Suprapubic skin (tissue), 4 donors: ENCODE measurements at places on chromosomes 7 and 10.

DNA sequence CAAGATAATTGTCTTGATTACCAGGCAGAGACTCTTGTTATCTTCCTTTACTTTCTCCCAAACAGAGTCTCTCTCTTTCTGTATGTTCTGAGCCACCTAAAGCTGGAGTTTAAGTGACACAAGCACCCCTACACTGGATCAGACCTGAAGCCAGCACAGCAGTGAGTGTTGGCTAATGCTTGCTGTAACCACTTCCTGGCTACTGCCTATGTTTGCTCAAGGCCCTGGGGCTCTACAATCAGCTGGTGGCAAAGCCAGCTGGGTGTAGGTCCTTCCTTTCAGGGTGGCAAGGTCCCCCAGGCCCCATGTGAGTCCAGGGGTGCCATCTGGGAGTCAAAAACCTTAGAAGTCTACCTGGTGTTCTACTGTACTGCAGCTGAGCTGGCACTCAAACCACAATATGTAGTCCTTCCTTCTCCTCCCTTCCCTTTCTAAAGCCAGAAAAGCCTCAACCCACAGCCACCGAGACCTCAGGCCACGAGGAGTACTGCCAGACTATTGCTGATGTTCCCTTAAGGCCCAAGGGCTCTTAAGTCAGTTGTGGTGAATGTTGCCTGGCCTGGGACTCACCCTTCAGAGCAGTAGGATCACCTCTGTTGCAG lies 416.3 kb downstream of the ADRA2A start:
- H3K36me3 ChIP-seq = no peaks in the 10 kb centered on the region
- H3K27ac ChIP-seq = no peak overlapping the region
- no peaks in the 10 kb centered on the region for H3K27me3 ChIP-seq

DNA sequence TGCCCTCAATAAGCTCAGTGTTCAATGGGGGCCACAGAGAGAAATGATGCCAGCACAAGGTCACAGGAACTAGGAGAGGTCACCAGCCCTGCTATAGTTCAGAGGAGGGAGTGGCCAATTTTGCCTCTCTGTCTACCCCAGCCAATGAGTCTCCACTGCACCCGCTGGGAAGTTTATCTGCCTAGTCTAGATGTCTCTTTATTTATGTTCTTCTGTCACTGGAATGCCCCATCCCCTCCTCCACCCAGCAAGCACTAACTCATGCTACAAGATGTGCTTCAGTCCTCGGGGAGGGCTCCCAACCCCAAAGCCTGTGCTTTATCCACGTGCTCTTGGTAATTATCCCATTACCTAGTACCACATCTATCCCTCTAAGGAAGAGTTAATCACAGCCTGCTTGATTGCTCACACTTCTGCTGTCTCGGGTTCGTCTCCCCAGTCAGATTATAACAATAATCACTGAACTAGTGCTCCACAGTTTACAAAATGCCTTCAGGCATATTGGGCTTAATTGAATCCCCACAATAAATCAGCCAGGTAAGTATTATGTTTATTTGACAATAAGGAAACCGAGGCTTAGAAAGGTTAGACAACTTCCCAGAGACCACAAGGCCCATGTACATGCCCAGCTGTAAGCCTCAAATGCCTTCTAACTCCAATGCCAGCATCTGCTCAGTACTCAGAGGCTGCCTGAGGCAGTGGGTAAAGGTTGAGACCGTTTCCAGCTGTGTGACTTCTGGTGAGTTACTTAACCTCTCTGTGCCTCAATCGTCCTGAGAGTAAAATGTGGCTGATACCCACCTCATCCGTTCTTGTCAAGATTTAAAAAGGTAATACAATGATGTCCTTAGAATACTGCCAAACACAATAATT lies 3.9 kb downstream of the HIP1 start:
- no peak for DNase-seq
- no peak overlapping the region for H3K4me3 ChIP-seq
- H3K4me1 ChIP-seq = peaks cover 17% of the 10 kb centered on the region
- no peaks in the 10 kb centered on the region for H3K27me3 ChIP-seq

DNA sequence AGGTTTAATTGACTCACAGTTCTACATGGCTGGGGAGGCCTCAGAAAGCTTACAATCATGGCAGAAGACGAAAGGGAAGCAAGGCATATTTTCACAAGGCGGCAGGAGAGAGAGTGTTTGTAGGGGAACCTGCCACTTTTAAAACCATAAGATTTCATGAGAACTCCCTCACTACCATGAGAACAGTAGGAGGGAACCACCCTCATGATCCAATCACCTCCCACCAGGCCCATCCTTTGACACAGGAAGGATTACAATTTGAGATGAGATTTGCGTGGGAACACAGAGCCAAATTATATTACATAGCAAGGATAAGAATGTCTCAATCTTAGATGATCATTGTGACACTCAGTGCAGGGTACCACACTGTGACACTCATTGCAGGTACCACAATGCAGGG lies 44.2 kb downstream of the MRPL32 start:
- no peaks in the 10 kb centered on the region for H3K36me3 ChIP-seq
- H3K4me3 ChIP-seq = no peak overlapping the region
- no peaks in the 10 kb centered on the region for H3K27me3 ChIP-seq
- H3K27ac ChIP-seq = no peak overlapping the region

- no peaks in the 10 kb centered on the region for H3K27me3 ChIP-seq
- no peak overlapping the region for H3K4me3 ChIP-seq
- H3K27ac ChIP-seq = peak overlapping the region; percentile 63
- no peak for DNase-seq
- H3K4me1 ChIP-seq = peaks cover 15% of the 10 kb centered on the region
These were observed 163.3 kb downstream of the JCAD start for GRCh38 chr10:29896053-29896452.

DNA sequence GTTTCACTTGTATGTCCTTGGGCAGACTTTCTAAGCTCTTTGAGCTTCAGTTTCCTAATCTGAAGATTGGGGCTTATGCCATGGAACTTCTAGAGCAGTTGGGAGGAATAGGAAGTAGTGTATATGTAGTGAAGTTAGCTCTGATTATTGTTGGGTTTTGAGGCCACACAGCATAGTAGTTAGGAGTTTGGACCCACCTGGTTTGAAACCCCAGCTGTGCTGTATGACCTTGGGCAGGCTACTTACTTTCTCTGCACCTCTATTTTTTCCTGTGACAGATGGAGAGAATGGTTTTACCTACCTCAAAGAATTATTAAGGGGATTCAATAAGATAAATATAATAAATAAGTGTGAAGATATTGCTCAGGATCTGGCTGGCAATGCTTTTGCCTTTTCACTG lies 61.4 kb upstream of the ADRB1 start:
- H3K36me3 ChIP-seq = no peaks in the 10 kb centered on the region
- no peak for DNase-seq
- H3K27ac ChIP-seq = no peak overlapping the region

- no peak for DNase-seq
- H3K36me3 ChIP-seq = no peaks in the 10 kb centered on the region
- H3K4me1 ChIP-seq = no peaks in the 10 kb centered on the region
- H3K4me3 ChIP-seq = no peak overlapping the region
- no peaks in the 10 kb centered on the region for H3K27me3 ChIP-seq
- no peak overlapping the region for H3K27ac ChIP-seq
These were observed 1078.3 kb downstream of the NRG3 start for GRCh38 chr10:82953331-82953730.

- no peak overlapping the region for H3K27ac ChIP-seq
- H3K27me3 ChIP-seq = no peaks in the 10 kb centered on the region
- no peak for DNase-seq
- no peaks in the 10 kb centered on the region for H3K36me3 ChIP-seq
These were observed 239.8 kb downstream of the SUGCT start for GRCh38 chr7:40374575-40374974.

GRCh38 chr10:78964952-78965633 lies 103.7 kb upstream of the ZMIZ1 start:
- H3K27me3 ChIP-seq = no peaks in the 10 kb centered on the region
- no peak for DNase-seq
- H3K27ac ChIP-seq = peak overlapping the region; percentile 1
- no peaks in the 10 kb centered on the region for H3K36me3 ChIP-seq
- H3K4me3 ChIP-seq = no peak overlapping the region

GRCh38 chr10:112352044-112352443 lies 21.9 kb upstream of the ACSL5 start:
- H3K27me3 ChIP-seq = no peaks in the 10 kb centered on the region
- no peak overlapping the region for H3K4me3 ChIP-seq
- no peaks in the 10 kb centered on the region for H3K4me1 ChIP-seq
- H3K27ac ChIP-seq = no peak overlapping the region
- no peak for DNase-seq
- H3K36me3 ChIP-seq = no peaks in the 10 kb centered on the region

DNA sequence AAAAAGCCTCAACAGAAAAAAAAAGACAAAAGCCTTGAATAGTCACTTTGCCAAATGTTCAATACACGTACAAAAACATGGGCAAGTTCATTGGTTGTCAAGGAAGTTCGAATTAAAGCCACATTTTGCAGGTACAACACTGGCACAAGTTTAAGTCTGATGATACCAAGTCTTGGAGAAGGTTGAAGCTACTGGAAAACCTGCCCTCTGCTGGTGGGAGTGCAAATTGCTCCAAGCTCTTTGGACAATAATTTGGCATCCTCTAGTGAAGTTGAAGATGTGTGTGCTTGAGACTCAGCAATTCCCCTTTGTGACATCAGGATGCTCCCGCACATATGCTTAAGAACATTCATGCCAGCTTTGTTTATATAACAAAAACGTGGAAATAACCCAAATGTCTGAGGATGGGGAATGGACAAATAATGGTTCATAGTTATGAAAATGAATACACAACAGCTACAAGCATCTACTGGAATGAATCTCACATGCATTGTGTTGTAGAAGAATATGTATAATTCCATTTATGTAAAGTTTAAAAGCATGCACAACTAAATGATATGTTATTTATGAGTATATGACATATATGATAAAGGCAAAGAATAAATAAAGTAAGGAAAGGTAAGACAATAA lies 120.0 kb upstream of the PLPP4 start:
- H3K27me3 ChIP-seq = no peaks in the 10 kb centered on the region
- H3K4me3 ChIP-seq = no peak overlapping the region
- no peak for DNase-seq
- no peaks in the 10 kb centered on the region for H3K4me1 ChIP-seq

DNA sequence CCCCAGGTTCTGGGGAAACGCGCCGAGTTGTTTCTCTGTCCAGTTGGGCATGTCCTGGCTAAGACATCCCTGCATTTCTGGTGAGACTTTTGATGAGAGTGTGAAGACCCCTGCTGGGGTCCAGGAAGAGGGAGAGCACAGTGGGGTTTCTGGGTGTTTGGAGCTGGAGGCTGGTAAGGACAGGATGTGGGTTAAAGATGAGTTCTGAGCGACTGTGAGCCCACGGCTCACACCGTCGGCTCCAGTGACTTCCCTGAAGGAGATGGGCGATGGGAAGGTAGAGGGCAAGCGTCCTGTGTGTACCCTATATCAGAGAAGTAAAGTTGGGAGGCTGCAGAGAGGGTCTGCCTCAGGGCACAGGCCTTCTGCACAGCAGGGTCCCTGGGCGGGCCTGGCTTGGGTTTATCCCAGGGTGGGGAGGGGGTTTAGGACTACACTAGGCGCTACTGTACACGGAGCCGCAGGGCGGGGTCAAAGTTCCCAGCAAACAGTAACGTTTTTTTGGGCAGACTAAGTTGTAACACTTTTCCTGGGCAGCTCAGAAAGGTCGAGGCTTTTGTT lies 3.6 kb downstream of the EMX2 start:
- no peaks in the 10 kb centered on the region for H3K36me3 ChIP-seq
- H3K4me3 ChIP-seq = peak overlapping the region; percentile 81
- peak overlapping the region; percentile 91 for H3K27ac ChIP-seq

GRCh38 chr10:14556285-14556956 lies 218.3 kb downstream of the FAM107B start:
- no peaks in the 10 kb centered on the region for H3K27me3 ChIP-seq
- no peaks in the 10 kb centered on the region for H3K36me3 ChIP-seq
- DNase-seq = no peak
- peaks cover 33% of the 10 kb centered on the region for H3K4me1 ChIP-seq
- no peak overlapping the region for H3K27ac ChIP-seq

DNA sequence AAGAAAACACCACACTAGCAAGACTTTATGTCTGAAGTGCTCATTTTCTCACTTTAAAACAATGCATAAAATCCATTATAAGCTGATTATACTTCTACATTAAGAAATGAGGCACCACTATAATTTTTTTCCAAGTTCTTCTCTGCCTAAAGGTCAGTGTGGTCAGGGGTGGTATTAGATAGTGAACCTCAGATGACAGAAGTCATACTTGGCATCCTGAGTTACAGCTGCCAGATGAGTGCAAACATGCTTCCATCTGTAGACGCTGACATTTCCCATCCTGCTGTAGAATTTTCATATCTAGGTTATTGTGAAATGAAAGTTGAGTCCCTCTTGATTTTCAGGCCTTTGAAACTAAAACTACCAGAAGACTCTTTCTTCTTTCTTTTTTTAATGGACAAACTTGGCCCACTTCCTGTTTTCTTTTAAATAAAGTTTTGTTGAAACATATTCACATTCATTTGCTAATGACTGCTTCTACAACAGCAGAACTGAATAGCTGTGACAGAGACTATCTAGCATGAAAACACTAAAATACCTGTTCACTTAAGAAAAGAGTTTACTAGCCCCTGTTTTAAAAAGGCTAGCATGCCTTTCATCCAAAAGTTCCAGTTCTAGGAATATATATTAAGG lies 900.8 kb downstream of the XPNPEP1 start:
- H3K36me3 ChIP-seq = no peaks in the 10 kb centered on the region
- H3K4me3 ChIP-seq = no peak overlapping the region
- H3K4me1 ChIP-seq = no peaks in the 10 kb centered on the region
- no peaks in the 10 kb centered on the region for H3K27me3 ChIP-seq
- no peak overlapping the region for H3K27ac ChIP-seq

GRCh38 chr10:5964736-5965135 lies 12.6 kb downstream of the IL15RA start:
- H3K27ac ChIP-seq = no peak overlapping the region
- H3K36me3 ChIP-seq = peaks cover 48% of the 10 kb centered on the region
- peak; percentile 48 for DNase-seq
- no peaks in the 10 kb centered on the region for H3K27me3 ChIP-seq
- H3K4me3 ChIP-seq = no peak overlapping the region

- no peak overlapping the region for H3K4me3 ChIP-seq
- H3K4me1 ChIP-seq = peaks cover 10% of the 10 kb centered on the region
- no peak for DNase-seq
- H3K27ac ChIP-seq = no peak overlapping the region
- peaks cover 42% of the 10 kb centered on the region for H3K27me3 ChIP-seq
These were observed 3.6 kb downstream of the CAMK2B start for GRCh38 chr7:44321796-44322195.

- no peaks in the 10 kb centered on the region for H3K4me1 ChIP-seq
- no peak overlapping the region for H3K27ac ChIP-seq
- no peaks in the 10 kb centered on the region for H3K36me3 ChIP-seq
- H3K4me3 ChIP-seq = no peak overlapping the region
These were observed 71.5 kb downstream of the GPR85 start for GRCh38 chr7:113015034-113015645.

- DNase-seq = no peak
- no peak overlapping the region for H3K4me3 ChIP-seq
- H3K27me3 ChIP-seq = peaks cover 7% of the 10 kb centered on the region
- peaks cover 15% of the 10 kb centered on the region for H3K4me1 ChIP-seq
- no peak overlapping the region for H3K27ac ChIP-seq
These were observed 87.0 kb upstream of the SDK1 start for GRCh38 chr7:3214090-3214413.
